Fibroblast of skin of left biceps (primary cell): ENCODE measurements at places on chromosomes 5 and 9.

GRCh38 chr9:129142138-129142935, 31.1 kb downstream of the PTPA start:
- no peak for DNase-seq

DNA sequence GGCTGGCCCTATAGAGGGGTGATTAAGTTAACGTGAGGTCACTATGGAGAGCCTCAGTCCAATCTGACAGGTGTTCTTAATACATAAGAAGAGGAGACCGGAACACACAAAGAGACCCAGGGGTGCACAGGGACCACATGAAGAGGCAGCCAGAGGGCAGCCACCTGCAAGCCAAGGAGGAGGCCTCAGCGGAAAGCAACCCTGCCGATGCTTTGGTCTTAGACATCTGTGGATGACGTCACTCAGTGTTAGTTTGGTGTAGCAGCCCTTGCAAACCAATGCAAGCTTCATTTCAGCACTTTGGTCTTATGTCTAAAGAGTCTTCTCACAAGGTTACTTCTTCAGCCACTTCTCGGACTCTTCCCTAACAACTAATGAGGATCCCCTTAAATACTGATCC, 47.6 kb upstream of the GRHPR start:
- no peak for DNase-seq

- DNase-seq, result no peak
Measured at GRCh38 chr9:79080536-79080935, 491.2 kb upstream of the TLE4 start.

GRCh38 chr9:97039514-97039860, 545 bp upstream of the CTSV start:
- DNase-seq, result no peak

DNA sequence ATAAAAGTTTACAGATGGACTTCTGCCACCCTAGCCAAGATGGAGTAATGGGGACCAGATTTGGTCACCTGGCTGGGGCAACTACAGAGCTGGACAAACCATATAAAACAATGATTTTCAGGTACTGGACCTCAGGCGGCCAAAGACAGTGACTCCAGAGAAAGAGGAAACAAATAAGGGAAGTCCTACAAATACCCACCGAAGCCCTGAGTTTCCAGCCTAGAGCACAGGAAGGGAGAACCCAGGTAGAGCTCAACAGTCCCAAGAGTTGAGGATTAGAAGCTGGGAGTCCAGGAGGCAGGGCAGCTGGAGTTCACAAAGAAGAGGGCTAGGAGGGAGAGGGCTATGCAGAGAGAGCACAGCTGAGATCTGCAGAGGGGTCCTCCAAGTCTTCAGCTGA, 106.7 kb upstream of the NR5A1 start:
- no peak for DNase-seq

- DNase-seq, result no peak
Measured at GRCh38 chr5:77012601-77013000, 17.6 kb upstream of the AGGF1 start.

DNA sequence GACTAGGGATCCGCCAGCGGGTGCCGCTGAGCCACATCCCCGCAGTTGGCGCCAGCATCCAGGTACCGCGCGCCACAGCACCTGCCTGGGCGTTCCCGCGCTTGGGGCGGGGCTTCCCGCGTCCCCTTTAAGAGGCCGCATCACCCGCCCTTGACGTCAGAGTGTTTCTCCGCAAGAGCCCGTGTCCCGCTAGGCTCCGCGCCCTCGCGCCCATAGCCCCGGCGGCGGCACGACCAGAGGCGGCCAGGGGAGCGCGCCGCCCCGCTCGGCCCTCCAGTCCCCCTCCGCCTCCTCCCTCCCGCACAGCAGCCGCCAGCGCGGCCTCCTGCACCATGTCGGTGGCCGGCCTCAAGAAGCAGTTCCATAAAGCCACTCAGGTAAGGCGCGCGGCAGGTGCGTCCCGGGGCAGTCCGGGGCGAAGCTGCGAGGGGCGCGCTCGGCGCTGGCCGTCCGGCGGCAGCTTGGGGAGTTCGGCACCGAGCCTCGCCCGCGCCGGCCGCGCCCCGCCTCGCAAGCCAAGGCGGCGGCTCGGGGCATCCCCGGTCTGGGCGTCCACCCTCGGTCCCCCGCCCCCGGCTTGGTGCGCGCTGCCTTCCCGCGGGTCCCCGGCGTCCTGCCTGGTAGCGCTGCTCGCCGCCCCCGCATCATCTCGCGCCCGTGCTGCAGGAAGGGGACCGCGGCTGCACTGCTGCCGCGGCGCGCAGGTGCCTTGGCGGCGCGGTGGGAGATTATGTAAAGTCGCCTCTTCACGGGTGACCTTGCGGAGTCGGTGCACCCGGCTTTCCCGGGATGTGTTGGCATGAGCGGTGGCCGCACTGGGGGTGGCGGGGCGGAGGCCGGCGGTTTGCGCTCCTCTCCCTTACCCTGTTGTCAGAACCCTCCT, at the start of gene SH3GL2:
TSS of gene SH3GL2 (plus strand) at position 156 of the 883 bp plus-strand sequence.
- no peak for DNase-seq

DNA sequence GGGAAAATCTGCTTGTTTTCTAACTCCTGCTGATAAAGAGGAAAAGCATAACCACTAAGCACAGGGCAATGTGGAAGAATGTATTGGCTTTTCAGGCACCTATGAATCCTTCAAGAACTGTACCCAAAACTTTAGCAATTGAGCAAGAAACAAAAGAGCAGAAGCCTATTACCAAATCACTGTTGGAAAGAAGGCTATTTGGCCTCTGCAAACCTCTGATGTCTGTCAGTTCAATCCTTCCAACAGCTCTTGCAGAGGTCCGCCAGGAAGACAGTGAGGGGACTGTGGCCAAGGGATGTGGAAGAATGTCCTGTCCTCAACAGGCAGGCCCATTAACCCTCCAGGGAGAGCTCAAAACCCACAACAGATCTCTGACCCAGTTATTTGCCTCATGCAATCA, 328.6 kb downstream of the ENC1 start:
- DNase-seq, result no peak

- DNase-seq, result no peak
Measured at GRCh38 chr9:135498381-135499126, 1.9 kb upstream of the MRPS2 start.
